Right atrium auricular region (tissue), 2 donors: ENCODE measurements at places on chromosomes 11 and 22. TPM values are rescaled to one million over a fixed set of nuclear protein-coding genes. Genes with fewer than 3 reads are reported as not detected.

The TNNI2 gene
- total RNA-seq: not detected

The TMEM121B gene
- 0.55 TPM for total RNA-seq

The MYBPC3 gene
- 1,210 TPM for total RNA-seq

The CDHR5 gene
- total RNA-seq: not detected

The ARFIP2 gene
- total RNA-seq: 19.2 TPM

The VPREB3 gene
- not detected for total RNA-seq

The CARD18 gene
- total RNA-seq: not detected

GRCh38 chr22:42511401-42511891 is 8.2 kb downstream of the RRP7A start:
- DNase-seq: no peak
- H3K27me3 ChIP-seq: no peaks in the 10 kb centered on the region
- no peak overlapping the region for H3K27ac ChIP-seq

DNA sequence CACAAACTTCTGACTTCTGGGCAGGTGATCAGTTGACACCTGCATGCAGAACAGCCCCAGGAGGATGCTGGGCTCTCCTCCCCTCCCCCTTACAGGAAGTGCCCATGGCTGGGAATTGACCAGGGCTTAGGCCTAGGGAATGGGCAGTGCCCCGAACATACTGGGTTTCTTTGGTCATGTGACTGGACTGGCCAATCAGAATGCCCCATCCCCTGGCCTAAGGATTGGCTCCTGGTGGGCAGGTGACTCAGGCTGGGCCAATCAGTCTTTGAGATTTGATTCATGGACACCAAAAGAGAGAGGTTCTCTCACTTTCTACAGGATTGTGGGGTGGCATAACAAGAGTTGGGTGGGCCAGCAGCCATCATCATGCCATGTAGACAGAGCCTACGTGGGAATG is 37.1 kb downstream of the MCM5 start:
- H3K4me1 ChIP-seq: no peaks in the 10 kb centered on the region
- H3K36me3 ChIP-seq: no peaks in the 10 kb centered on the region
- H3K4me3 ChIP-seq: no peak overlapping the region

DNA sequence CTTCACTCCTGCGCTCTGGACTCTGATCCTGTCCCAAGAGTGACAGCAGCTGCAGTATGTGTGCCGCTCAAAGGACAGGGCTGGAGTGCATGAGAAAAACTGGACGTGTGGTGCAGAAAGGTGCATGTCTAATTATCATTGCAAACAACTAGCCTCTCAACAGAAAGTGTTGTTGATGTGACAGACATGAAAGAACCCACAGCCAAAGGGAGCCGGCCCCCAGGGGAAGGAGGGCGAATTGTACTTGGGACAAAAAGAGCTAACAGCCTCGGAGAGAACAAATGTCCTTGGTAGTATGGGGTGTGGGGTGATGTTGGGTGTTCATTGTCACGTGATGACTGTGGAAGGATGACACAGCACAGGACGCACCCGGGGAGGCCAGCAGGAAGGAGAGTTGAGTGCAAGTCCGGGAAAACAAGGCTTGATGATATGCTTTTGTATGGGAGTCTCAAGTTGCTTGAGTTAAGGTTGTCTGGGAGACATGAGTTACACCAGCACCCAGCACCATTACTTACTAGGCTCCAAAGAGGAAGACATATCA is 325.5 kb downstream of the NTM start:
- no peaks in the 10 kb centered on the region for H3K27me3 ChIP-seq
- H3K4me1 ChIP-seq: peaks cover 4% of the 10 kb centered on the region
- no peaks in the 10 kb centered on the region for H3K36me3 ChIP-seq
- no peak overlapping the region for H3K4me3 ChIP-seq

DNA sequence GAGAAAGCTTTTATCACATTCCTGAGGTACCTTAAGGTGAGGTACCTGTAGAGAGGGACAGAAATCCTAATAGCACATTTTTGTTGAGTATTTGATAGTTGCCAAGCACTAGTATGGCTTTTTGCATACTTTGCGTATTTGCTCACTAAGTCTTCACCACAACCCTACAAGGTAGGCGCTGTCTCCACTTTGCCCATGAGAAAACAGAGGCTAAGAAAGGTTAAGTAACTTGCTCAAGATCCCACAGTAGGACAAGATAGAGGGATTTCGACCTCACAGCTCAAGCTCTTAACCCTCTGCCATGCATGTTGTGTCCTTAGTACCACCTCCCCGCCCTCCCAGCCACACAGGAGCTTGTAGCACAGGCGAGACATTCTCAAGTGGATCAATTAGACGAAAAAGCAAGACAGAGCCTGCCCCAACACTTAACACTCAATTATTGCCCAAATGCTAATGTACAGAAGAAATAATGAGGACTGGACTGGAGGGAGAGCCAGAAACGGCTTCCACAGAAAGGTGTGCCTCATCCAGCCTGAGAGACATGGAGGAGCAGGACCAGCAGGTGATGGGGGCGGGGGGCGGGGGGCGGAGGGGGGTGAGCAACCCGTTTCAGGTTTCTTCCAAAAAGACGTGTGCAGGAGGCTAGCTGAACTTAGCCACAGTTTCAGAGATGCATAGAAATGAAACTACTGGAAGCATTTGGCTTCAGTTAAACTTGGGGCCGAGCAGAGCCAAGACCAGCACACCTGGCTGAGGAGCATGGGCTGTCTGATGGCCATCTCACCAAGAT is 26.7 kb upstream of the CD44 start:
- DNase-seq: no peak
- H3K4me1 ChIP-seq: peaks cover 22% of the 10 kb centered on the region
- no peak overlapping the region for H3K27ac ChIP-seq
- no peak overlapping the region for H3K4me3 ChIP-seq
- no peaks in the 10 kb centered on the region for H3K27me3 ChIP-seq

DNA sequence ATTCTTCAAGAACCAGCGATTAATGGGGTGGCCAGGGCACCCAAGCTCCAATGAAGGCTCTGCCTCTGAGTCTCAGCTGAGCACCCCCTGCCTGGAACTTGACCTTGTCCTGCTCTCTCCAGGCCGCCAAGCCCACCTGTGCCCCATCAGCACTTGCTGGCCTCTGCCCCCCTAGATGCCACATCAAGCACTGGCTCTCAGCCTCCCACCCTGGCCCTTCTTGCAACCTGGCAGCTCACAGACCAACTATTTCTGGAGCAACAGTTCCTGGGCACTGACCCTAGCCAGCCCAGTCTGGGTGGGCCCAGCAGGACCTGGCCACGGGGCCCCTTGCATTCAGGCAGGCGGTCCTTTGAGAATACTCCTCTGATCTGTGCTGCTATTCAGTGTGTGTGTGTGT is 98.8 kb upstream of the PITPNB start:
- DNase-seq: no peak
- H3K27ac ChIP-seq: no peak overlapping the region
- H3K4me1 ChIP-seq: no peaks in the 10 kb centered on the region
- no peak overlapping the region for H3K4me3 ChIP-seq
- no peaks in the 10 kb centered on the region for H3K27me3 ChIP-seq

DNA sequence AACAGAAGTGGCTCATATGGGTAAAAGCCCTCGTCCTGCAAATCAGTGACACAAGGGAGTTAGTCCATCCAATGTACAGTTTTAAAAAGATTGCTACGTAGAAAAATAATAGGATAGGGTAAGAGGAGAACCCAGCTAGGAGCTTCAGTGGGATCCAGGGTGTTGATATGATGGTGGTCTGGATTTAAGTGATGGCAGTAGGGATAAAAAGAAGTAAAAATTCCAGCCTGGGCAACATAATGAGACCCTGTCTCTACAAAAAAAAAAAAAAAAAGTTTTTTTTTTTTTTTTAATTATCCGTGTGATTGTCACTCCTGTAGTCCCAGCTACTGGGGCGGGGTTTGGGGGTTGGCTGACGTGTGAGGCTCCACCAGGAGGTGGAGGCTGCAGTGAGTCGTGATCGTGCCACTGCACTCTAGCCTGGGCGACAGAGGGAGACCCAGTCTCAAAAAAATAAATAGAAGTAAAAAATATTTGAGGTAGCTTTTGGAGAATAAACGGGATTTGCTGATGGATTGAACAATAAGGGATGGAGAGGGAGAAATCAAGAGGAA is 7.0 kb upstream of the L3MBTL2 start:
- peak overlapping the region; percentile 61 for H3K4me3 ChIP-seq
- H3K27me3 ChIP-seq: no peaks in the 10 kb centered on the region
- H3K36me3 ChIP-seq: no peaks in the 10 kb centered on the region
- H3K27ac ChIP-seq: peak overlapping the region; percentile 25
- H3K4me1 ChIP-seq: peaks cover 18% of the 10 kb centered on the region
- DNase-seq: no peak

GRCh38 chr11:68835328-68835727 is 6.4 kb downstream of the CPT1A start:
- DNase-seq: no peak
- H3K27ac ChIP-seq: peak overlapping the region; percentile 12

DNA sequence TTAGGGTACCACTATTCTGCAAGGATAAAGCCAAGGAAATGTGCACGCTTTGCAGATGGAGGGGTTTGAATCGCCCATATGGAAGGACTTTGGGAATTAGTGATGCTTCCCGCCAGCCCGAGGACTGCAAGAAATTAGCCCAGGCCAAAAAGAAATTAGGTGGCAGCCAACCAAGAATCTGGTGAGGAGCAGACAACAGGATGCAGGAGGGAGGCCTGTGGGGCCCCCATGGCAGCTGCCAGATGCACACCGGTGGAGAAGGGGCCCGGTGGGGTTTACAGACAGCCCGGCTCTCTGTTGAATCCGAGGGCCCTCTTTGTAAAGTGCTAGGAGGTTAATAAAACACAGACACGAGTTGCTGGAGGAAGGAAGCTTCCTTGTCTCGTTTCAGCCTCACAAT is 73.5 kb downstream of the TIMP3 start:
- no peaks in the 10 kb centered on the region for H3K27me3 ChIP-seq
- DNase-seq: no peak
- H3K4me1 ChIP-seq: peaks cover 12% of the 10 kb centered on the region
- no peak overlapping the region for H3K27ac ChIP-seq
- H3K4me3 ChIP-seq: no peak overlapping the region

DNA sequence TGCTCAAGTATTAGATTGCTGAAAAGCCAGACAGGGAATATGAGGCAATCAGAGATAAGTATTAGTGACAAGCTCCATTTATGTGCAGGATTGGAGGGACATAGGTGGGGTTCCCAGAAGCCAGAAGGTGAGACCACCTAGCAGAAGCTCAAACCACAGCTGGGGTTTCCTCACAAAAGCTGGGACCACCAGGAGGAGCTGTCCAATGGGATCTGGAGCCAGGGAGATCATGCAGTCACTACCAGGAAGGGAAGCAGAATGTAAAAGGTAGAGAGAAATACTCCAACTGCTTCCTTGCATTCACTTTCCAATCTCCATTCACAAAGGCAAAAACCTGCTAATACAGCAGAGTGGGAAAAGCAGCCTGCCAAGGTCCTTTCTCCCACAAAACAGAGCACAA is 5.2 kb upstream of the FSHB start:
- H3K27me3 ChIP-seq: no peaks in the 10 kb centered on the region
- no peaks in the 10 kb centered on the region for H3K36me3 ChIP-seq
- no peaks in the 10 kb centered on the region for H3K4me1 ChIP-seq
- no peak for DNase-seq
- H3K27ac ChIP-seq: no peak overlapping the region

DNA sequence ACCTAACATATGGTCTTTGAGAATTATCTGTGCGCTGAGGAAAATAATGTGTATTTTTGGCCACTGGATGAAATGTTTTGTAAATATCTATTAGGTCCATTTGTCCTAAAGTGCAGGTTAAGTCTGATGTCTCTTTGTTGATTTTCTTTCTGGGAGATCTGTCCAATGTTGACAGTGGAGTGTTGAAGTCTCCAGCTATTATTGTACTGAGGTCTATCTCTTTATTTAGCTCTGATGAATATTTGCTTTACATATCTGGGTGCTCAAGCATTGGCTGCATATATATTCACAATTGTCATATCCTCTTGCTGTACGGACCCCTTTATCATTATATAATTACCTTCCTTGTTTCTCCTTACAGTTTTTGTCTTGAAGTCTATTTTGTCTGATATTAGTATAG is 833.8 kb downstream of the DLG2 start:
- no peaks in the 10 kb centered on the region for H3K27me3 ChIP-seq
- no peak overlapping the region for H3K27ac ChIP-seq
- no peak overlapping the region for H3K4me3 ChIP-seq
- H3K36me3 ChIP-seq: no peaks in the 10 kb centered on the region

GRCh38 chr11:121555121-121555520 is 102.4 kb upstream of the SORL1-AS1 start:
- no peaks in the 10 kb centered on the region for H3K4me1 ChIP-seq
- no peaks in the 10 kb centered on the region for H3K36me3 ChIP-seq
- H3K27me3 ChIP-seq: no peaks in the 10 kb centered on the region

DNA sequence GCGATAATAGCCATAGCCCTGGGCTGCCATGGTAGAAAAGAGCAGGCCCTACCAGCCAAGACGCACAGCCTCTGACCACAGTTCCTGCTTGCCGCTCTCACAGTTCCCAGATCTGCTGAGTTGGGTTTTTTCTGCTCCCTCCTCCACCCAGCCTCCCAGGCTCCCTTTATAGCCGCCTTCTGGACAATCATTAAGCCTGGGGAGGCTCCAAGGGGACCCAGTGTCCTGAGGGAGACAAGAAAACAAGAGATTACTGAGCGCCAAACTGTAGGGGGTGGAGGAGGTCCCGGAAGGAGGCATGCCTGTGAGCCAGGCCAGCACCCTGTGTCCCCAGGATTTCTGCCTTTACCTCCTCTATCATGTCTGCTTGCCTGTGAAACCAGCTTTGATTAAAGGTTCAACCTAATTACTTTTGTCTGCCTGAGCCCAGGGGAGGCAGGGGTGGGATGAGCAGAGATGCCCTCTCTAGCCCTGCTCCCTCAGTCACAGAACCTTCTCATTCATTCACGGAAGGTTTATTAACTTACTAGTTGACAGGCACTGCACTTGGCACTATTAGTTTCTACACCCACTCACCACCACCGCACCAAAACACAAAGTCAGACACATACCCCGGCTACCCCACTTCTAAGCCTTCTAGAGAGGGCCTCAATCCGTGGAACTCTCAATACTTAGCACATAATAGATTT is 1.2 kb downstream of the SLC37A4 start:
- no peaks in the 10 kb centered on the region for H3K4me1 ChIP-seq
- DNase-seq: no peak
- H3K27me3 ChIP-seq: no peaks in the 10 kb centered on the region
- H3K27ac ChIP-seq: peak overlapping the region; percentile 79
- H3K36me3 ChIP-seq: peaks cover 11% of the 10 kb centered on the region

GRCh38 chr11:69945157-69945556 is 125.9 kb upstream of the FGF3 start:
- H3K4me3 ChIP-seq: no peak overlapping the region
- H3K27me3 ChIP-seq: no peaks in the 10 kb centered on the region
- H3K27ac ChIP-seq: no peak overlapping the region
- H3K4me1 ChIP-seq: no peaks in the 10 kb centered on the region
- DNase-seq: no peak

GRCh38 chr22:19917389-19918138 is 24.0 kb upstream of the COMT start:
- H3K4me3 ChIP-seq: no peak overlapping the region
- peaks cover 55% of the 10 kb centered on the region for H3K36me3 ChIP-seq
- DNase-seq: no peak
- H3K27me3 ChIP-seq: no peaks in the 10 kb centered on the region
- H3K27ac ChIP-seq: no peak overlapping the region

DNA sequence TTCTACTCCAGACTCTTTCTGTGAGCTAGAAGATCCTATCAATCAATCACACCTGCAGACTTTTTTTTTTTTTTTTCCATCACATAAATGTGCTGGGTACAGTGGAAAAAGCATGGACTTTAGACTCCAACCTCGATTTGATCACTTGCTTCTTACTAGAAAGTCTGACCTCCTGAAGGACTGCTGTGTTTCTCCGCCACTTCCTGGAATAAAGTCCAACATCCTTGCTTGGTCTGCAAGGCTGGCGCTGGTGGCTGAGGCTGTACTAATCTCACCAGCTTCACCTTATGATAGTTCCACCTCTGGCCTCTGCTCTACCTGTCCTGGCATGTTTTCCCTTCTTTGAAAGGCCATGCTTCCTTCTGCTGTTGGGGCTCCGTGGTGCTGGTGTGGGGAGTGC is 60.9 kb upstream of the SESN3 start:
- H3K4me3 ChIP-seq: no peak overlapping the region
- no peaks in the 10 kb centered on the region for H3K36me3 ChIP-seq
- H3K27me3 ChIP-seq: no peaks in the 10 kb centered on the region
